ENCODE measurements at places on chromosomes 4 and X.
A peak's percentile ranks its signal among the peaks of the same experiment; 100 is the strongest.

GRCh38 chr4:30769093-30769492, 48.9 kb downstream of the PCDH7 start:
- no peak for DNase-seq

- DNase-seq: no peak
Observed at GRCh38 chrX:23504895-23505294, 162.4 kb upstream of the PRDX4 start.

- DNase-seq: no peak
Observed at GRCh38 chr4:7612311-7612897, 177.7 kb upstream of the PSAPL1 start.

- no peak for DNase-seq
Observed at GRCh38 chr4:19807505-19807904, 444.2 kb upstream of the SLIT2 start.

DNA sequence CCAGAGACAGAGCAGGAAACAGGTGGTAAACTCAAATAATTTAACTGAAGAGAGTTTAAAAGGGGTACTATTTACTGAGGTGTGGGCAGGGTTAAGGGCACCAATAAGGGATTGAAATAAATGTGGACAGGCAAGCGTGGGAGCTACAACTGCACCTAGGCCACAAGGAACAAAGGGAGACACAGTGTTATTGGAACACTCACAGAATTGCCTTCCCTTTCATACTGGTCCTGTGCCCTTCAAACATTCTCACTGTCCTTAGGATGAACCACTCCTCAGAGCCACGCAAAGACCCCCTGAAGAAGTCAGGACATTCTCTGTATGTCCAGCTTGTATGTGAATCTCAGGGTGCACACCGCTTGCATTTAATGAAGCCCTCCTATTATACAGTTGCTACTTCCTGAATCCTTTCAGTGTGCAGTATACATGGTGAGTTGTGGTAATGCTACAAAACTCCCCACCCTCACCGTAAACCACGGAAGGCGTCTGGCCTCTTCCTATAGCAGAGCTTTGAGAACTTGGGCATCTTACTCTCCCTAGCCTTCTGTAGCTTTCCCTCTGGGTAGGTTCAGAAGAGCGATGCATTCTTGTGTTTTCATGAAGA, 9.6 kb upstream of the MRPL1 start:
- DNase-seq: no peak

GRCh38 chr4:168995537-168996295, 14.3 kb downstream of the CBR4 start:
- no peak for DNase-seq

DNA sequence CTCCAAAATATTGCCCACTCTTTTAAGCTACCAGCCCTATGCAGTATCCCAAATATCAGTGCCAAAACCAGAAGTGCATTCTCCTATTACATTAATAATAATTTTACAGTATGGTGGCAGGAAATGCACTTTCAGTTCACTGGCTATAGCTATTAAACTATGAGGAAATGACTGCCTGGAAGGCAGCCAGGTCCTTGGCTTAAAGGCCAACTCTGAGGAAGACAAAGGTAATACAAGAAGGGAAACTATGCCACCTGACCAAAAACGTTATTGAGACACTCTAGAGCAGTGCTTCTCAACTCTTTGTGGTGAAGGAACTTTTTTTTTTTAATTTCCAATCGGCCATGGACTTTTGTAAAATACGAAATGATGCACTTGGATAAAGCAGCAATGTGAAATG, 133.6 kb upstream of the VAMP7 start:
- peak; percentile 29 for DNase-seq

All from right hindlimb (tissue), 1 donor.